ENCODE measurements at places on chromosomes 2 and 18.

GRCh38 chr2:27921880-27922547 is 31.5 kb downstream of the BABAM2 start:
- DNase-seq: no peak

DNA sequence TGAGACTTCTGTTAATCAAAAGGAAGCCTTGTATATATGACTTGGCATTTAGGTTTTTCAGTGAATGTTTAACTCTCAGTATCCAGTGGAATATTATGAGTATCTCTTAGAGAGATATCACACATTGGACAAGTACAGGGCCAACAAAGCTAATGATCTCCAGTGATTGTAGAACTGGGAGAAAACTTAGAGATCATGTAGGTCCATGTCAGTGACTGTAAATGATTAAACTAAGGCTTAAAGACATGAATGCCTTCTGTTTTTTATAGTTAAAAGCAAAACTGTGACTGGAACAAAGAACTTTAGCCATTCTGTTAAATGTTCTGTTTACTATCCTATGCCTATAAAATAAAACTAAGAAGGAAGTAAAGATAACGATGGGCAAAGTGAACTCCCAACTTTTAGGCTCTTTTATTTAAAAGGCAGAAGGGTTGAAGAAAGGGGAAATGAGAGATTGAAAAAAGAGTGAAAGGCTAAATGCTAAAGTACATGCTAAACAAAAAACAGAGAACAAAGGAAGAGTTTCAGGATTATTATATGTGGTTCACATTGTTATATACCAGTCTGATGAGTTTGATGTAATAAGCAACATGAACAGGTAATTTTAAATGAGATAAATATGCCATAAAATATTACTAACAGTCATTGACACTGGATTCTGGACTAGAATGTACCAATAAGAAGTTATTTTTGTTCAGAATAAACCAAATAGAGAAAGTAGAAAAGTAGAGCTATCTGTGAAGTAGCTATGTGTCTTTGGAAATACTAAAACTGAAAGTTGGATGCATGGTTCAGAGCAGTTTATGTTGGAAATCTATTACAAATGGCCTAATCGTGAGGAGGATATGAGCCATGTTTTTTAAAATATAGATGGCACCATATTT is 37.1 kb upstream of the TNFRSF11A start:
- DNase-seq: no peak

- no peak for DNase-seq
These were observed 49.7 kb downstream of the TSN start for GRCh38 chr2:121804997-121805765.

GRCh38 chr2:47072728-47073191 is 82.3 kb downstream of the STPG4 start:
- peak; percentile 84 for DNase-seq

DNA sequence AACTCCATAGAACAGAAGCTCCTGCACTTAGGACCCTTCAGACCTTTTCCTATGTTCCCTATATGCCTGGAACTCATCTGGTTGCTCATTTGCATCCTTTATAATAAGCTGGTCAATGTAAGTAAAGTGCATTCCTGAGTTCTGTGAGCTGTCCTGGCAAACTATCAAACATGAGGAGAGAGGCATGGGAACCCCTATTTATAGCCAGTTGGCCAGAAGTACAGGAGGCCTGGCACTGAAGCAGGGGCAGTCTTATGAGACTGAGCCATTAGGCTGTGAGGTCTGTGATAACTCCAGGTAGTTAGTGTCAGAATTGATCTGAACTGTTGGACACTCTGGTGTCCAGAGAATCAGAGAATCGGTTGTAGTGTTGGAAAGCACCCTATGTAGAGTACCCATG is 88.4 kb downstream of the EHD3 start:
- no peak for DNase-seq
